Kidney epithelial cell (primary cell): ENCODE measurements at places on chromosomes 2 and 18. TPM values are rescaled to one million over a fixed set of nuclear protein-coding genes. Genes with fewer than 3 reads are reported as not detected.

The HOXD9 gene
- 11.6 and 12.2 TPM in 2 replicates for total RNA-seq

The ARHGAP25 gene
- 0.08 TPM in 1 of 2 replicates, not detected in the other for total RNA-seq

The EPAS1 gene
- 94.3 and 134 TPM in 2 replicates for total RNA-seq

The PTGR3 gene
- 6.6 and 11.8 TPM in 2 replicates for total RNA-seq

The CYS1 gene
- 9.8 and 12.2 TPM in 2 replicates for total RNA-seq

The IL36A gene
- total RNA-seq: not detected in 2 replicates

The MEP1B gene
- not detected in 2 replicates for total RNA-seq

The TMEM200C gene
- total RNA-seq: 4.9 and 8.1 TPM in 2 replicates

The CYRIA gene
- 3.0 and 4.2 TPM in 2 replicates for total RNA-seq
